ENCODE measurements at places on chromosomes 1 and 21.

DNA sequence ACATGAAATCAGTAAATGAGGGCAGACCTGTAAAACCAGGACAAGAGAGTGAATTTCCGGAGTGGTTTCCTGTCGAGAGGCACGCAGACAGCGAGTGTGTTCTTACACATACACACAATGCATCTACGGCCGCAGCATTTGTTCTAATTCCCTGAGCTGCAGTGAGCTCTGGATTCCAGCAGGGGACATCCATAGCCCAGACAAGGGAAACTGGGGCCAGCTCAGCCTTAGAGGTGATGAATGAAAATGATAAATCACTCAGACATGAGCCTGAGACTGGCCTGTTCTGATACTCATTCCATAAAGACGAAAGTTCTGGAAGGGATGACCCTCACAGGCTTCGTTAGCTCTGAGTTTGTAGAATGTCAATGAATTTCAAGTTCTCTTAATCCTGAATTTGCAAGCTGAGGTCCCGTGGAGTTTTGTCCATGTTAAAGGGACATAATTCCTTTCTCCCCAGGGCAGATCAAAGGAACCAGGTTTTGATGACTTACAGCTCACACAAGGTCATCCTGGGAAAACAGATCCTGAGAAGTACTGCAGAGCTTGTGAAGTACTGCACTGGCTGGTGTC lies 207.9 kb upstream of the C1orf87 start:
- DNase-seq: no peak

GRCh38 chr1:64080941-64081562 lies 122.4 kb upstream of the UBE2U start:
- no peak for DNase-seq

DNA sequence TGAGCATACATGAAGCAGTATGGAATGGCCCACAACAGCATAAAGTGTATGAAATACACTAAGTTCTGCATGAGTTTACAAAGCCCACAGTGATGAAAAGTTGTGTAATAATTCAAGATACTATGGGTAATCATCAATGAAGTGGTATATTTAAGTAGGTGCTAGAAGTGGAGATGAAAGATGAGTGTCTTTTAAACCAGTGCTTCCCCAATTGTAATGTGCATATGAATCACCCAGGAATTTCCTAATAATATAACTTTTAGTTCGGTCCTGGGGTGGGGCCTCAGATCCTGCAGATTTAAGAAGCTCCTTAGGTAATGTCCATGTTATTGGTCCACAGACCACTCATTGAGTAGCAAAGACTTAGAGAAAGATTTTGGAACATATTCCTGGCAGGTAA lies 184.9 kb downstream of the DUSP10 start:
- no peak for DNase-seq

DNA sequence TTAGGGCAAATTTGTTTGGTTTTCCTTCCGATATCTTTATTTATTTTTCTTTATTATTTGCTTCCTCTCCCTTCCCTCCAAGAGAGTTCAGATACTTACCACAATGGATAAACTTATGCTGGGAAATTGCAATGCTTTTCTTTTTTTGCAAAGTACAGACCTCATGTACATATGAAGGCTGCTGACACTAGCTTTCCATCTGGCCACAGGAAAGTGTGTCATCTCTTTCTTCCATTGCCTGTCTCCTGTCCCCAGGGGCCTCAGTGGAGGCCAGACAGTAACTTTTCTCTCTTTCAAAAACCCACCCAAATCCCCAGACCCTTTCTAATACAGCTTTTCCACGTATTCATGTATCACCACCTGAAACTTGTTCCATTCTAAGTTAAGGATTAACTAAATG lies 73.9 kb downstream of the ST6GALNAC3 start:
- no peak for DNase-seq

- DNase-seq: no peak
These were observed 20.2 kb upstream of the PLEKHG5 start for GRCh38 chr1:6511561-6512244.

GRCh38 chr1:115666702-115667101 lies 24.9 kb downstream of the VANGL1 start:
- no peak for DNase-seq

DNA sequence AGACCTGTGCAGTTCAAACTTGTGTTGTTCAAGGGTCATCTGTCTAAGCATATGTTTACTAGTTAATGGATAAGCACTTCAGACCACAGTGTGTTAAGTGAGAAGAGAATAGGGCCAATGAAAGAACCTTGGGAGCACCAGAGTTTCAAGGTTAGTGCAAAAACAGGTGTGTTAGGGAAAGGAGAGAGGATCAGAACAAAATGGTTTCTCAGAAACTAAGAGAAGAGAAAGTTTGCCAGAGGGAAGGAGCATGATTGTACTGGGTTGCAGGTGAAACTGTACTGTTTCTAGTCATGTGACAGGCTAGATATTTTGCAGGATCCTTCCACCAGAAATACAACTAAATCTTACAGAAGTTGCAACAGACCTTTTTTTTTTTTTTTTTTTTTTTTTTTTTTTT lies 23.3 kb downstream of the RPRD2 start:
- no peak for DNase-seq

- DNase-seq: no peak
These were observed 75.0 kb downstream of the CD46 start for GRCh38 chr1:207826557-207827487.

- no peak for DNase-seq
These were observed 31.6 kb upstream of the PDE9A start for GRCh38 chr21:42621819-42622177.

DNA sequence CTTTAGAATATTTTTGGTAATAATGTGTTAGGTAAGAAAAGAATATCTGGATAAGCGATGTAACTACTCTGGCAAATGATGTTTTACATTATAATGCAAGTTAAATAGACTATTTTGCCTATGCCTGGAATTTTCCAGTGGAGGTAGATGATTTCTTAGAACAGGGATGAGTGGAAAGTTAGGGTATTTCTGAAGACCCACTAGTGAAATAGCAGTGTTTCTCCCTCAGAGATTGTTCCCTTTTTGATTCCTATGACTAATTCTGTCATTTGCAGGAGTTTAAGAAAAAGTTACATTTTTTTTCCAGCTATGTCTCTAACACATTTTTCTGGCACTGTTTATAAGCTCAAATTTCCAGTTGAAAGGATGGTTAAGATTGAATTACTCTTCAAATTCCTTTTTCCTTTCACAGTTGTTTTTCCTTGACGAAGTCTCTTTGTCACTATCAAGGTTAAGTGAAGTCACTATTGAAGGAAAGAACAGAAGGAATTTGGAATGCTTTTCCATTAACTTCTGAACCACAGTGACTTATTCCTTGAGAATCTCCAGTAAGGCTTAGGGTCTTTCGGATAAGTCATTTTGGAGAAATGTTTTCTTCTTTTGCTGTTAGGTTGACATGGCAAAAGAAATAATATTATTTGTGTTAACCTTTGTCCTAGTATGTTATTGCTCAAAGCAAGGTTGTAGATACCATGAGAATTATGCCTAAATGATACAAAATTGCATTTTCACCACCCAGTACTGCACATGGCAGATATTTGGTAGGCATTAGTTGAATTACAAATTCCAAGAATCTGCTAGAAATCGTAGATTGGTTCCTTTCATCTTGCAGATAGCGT lies 42.9 kb upstream of the ZNF326 start:
- DNase-seq: no peak

- no peak for DNase-seq
These were observed 258.7 kb downstream of the RRAGC start for GRCh38 chr1:38600905-38601304.

DNA sequence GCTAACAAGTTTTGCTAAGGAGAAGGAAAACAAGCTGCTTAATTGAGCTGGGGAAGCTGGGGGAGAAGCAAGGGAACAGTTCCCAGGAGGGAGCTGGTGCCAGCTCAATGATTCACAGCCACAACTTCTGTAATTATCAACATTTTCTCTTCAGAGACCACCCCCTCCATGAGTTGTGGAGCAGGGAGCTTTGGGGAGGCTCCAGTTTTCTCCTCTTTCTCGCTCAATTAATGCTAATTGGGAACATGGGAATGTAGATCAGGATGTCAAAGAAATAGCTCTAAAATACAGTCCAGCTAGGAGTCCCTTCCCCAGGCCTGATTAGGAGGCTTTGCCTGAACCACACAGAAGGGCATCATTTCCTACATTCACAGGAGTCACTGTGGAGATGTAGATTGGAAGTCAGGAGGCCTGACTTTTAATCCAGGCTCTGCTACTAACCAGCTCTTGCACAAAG lies 12.1 kb upstream of the MNDA start:
- DNase-seq: no peak

GRCh38 chr1:54013393-54014008 lies 4.5 kb downstream of the LDLRAD1 start:
- no peak for DNase-seq

DNA sequence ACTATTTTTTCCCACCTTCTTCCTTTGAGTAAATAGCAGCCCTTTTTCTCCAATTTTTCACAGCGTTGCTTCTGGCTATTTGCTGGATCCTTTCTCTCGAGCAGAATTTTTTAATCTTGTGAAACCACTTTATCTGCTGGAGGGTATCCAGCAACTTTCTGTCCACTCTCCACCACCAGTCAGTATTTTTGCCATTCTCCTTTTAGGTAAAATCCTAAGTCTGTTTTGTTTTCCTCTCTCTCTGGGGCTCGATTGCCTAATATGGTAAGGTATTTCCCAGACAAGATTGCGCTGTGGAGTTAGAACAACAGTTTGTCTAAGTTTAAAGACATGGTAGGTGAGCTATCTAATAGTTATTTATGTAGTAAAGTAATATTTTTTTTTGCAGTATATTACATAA lies 156.9 kb downstream of the PPP1R12B start:
- no peak for DNase-seq

GRCh38 chr1:198173832-198174231 lies 17.0 kb downstream of the NEK7 start:
- no peak for DNase-seq

DNA sequence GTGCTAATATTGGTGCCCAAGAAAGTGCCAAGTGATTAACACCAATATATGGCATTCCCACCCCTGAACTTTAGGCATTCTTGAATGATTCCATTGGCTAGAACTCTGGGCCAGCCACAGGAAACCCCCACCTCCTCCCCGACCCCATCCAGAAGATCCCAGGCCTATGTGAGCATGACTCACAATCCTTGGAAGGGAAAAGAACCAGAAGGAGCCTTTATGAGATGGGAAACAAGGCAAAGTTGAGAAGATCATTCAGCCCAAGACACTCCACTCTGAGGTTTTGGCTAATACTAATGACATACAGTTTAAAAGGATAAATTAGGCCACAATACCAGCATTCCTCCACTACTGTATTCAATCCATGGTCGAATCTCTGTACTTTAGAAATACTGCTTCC lies 21.8 kb downstream of the ELK4 start:
- no peak for DNase-seq

DNA sequence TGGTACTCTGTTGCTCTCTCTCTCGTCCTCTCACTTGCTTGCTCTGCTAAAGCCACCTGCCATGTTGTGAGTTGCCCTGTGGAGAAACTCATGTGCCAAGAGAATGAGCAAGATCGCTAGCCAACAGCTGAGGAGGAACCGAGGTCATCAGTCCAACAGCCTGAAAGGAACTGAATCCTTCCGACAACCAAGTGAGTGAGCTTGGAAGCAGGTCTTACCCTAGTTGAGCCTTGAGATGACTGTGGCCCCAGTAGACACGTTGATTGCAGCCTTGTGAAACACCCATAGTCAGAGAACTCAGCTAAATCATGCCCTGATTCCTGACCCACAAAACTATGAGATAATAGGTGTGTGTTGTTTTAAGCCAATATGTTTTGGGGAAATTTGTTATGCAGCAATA lies 48.1 kb upstream of the BACH1 start:
- no peak for DNase-seq

DNA sequence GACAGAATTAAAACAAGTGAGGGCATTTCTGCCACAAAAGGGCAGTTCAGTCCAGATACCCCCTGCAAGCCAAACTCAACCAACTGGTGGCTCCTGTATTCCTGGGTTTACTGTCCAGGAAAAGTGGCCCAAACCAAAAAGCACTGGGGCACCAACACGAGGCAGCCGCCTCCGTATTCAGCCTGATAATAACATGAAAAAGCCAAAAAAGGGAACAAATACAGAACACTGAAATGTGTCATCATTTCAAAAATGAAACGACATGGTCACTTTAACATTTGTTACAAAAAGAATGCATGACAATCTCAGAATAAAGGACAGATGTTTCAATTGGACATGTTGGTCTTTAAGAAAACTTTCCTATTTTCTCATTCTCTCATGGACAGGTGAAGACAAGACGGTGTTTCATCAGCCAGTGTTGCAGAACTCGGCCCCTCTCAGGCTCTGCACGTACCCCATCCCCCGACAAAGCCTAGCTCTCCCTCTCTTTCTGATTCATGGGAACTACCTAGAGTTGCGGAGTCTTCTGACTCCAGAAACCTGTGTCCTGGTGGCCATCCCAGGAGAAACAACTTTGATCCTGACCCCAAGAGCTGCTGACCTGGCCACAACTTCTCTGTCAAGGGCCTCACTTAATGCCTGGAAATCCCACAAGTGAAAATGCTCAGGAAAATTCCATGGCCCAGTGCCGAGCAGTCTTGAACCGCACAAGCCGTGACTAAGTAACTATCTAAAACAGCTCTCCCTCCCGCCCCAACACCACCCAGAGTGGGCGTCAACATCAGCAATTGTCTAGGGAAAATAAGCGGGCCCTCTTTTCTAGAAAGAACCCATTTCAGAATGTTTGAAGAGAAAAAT lies 27.1 kb downstream of the ZBTB17 start:
- DNase-seq: peak; percentile 52

- no peak for DNase-seq
These were observed 3.6 kb upstream of the SCAF4 start for GRCh38 chr21:31735511-31735992.

GRCh38 chr1:223429313-223429731 lies 36.1 kb downstream of the CCDC185 start:
- DNase-seq: no peak

GRCh38 chr1:219533280-219533679 lies 79.6 kb downstream of the ZC3H11B start:
- DNase-seq: no peak

DNA sequence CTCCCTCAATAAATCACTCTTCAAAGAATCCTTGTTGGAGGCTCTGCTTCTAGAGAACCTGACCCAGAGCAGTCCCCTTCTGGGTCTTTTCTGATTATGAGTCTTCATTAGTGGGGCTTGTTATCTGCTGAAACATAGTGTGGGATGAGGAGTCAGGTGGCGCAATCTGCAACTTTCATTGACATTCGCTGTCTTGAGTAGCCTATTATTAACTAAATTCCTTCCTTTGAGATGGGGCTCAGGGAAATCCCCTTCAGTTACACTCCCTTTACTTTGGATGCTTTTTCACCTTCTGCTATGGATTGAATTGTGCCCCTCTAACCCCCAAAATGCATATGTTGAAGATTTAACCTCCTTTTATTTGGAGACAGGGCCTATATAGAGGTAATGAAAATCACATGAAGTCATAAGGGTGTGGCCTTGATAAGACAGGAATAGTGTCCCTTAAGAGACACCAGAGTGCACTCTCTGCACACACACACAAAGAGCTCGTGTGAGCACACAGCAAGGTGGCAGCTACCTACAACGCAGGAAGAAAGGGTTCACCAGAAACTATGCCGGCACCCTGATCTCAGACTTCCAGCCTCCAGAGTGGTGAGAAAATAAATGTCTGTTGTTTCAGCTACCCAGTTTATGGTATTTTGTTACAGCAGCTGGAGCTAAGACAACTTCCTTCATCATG lies 19.5 kb downstream of the DIO1 start:
- DNase-seq: no peak

Measured in activated CD4-positive, alpha-beta T cell treated with anti-CD3 and anti-CD28 coated beads, Interleukin-2, amount 50 U/mL, for 4 hours (primary cell).